ENCODE measurements at places on chromosomes 3 and 15.

DNA sequence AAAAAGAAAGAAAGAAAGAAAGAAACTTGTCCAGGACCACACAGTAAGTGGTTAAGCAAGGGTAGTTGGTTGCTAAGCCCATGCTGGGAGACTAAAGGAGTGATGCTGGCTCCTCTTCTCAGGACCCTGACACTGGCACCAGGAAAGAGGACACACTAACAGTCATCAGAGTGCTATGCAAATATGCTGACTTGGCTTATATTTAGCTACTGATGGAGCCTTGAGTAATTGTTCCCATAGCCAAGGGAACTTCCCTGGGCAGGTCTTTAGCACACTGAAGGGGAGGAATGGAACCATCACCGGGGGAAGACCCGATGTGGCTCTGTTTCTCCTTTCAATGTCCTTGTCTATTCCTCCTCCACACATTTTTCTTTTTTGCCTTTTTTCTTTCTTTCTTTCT is 6.2 kb downstream of the TMEM40 start:
- DNase-seq, result no peak

DNA sequence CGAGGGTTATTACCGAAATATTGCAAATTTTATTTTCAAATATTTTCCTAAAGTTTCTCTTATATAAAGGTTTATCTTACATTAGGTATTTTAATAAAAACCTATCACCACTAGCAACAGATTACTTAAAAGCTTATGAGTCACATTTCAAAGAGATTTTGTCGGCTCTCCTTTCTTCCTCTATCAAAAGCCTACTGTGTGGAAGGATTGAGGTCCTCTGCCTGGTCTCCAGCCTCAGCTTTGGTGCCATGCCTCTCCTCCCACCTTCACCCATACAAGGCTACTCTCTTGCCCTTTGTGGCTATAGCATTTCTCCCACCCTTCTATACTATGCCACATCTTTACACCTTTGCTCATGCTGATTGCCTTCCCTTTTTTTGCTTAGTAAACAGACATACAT is 199.3 kb downstream of the TNIK start:
- no peak for DNase-seq

- DNase-seq, result no peak
Measured at GRCh38 chr15:33934396-33934795, 33.9 kb upstream of the CHRM5 start.

- DNase-seq, result no peak
Measured at GRCh38 chr3:178318340-178318739, 217.9 kb upstream of the KCNMB2 start.

- DNase-seq, result no peak
Measured at GRCh38 chr15:78407608-78408354, 30.2 kb upstream of the IREB2 start.

GRCh38 chr3:134904776-134905646 is 110.0 kb downstream of the EPHB1 start:
- DNase-seq, result no peak

DNA sequence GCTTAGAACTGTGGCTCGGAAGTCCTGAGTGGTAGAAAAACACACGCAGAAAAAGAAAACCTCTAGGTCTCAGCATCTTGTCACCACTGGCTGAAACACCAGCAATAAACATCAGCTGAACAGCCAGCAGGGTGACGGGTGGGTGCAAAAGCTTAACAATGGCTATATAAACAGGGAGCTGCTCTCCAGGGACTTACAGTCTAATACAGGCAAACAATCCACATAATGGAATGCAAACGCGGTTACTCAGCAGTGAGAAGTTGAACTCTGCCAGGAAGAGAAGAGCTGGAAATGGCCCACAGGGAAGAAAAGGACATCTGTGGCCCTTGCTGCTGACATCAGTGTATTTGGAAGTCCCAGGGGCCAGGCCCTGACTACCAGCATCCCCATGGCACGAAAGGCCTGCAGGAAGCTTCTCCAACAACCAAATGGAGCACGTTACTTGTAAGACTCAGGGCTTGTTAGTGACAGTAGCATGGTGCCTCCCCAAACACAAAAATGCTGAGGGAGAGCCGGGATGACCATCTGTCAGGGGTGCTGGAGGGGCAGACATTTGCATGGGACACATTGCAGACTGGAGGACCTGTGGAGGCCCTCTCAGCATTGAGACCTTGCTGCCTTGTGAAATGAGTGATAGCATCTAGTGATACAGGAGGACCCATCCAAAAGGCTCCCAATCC is 3.0 kb downstream of the HEG1 start:
- DNase-seq, result no peak

DNA sequence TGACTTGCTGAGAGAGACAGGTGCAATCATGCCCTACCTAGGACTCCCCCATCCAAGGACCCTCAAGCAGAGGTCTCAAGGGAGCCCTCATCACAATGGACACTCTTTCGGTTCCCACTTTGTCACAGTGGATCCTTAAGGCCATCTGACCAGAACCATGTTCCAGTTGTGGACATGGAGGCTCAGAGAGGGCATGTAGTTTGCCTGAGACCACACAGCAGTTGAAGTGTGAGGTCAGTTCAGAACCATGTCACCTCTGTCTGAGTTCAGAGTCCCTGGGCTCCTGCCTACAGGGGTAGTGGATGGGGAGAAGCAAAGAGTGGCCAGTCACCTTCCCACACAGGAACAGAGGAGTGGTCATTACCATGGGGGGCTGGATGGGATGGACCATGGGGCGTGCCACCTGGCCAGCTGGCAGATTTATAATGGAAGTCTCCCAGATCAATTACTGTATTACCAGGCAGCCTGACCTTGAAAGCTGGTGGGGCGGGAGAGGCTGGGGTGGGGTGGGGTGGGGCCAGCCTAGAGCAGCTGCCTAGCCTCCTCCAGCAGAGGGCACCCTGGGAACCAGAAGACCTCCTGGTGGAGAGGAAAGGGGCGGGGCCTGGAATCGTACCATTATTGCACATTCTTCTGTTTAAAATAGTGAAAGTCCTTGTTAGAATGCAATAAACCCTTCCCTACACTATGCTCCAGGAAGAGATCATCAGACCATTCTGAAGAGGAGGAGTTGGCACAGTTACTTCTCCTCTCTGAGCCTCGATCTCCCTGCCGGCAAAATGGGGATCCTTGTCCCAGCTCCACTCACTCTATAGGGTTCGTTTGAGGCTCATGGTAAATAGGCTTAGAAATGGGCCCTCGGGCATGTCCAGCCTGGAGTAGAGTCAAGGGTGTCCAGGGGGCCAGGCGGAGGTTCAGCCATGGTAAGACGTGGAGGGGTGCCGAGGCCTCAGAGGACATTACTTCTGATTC is 26.9 kb upstream of the LINGO1 start:
- peak; percentile 3 for DNase-seq

DNA sequence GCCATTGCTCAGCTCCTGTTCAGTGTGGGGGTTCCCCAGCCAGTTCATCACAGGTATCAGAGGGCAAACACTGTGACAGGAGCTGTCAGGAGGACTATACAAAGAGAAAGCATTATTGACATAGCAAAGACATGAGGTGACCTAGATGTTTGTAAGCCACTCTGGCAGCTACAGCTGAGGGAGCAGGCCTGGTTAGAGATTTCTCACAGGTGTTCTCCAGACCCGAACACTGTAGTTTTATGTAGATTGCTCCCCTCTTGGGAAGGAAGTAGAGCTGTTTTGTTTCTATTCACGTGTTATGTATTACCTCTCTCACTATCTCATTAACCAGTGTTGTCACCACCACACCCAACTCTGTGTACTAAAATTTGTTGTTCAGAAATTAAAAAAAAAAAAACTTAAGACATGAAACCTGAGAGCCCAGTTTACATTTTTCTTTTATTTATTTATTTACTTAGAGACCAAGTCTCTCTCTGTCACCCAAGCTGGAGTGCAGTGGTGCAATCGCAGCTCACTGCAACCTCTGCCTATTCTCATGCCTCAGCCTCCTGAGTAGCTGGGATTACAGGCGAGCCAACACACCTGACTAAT is 123.7 kb downstream of the RBPMS2 start:
- no peak for DNase-seq

GRCh38 chr15:22878103-22878502 is 39.6 kb downstream of the NIPA2 start:
- no peak for DNase-seq

GRCh38 chr3:14343338-14344112 is 58.9 kb upstream of the SLC6A6 start:
- DNase-seq, result no peak

Data from NCI-H748 treated with DMSO at 0.1 percent for 48 hours (cell line).